Common myeloid progenitor, CD34-positive (primary cell): ENCODE measurements at places on chromosomes 12 and 14.

- no peak for DNase-seq
Measured at GRCh38 chr12:104844123-104844522, 114.0 kb downstream of the SLC41A2 start.

- DNase-seq, result no peak
Measured at GRCh38 chr14:62934439-62934838, 110.8 kb downstream of the KCNH5 start.

GRCh38 chr14:94046696-94047250, 20.6 kb downstream of the OTUB2 start:
- DNase-seq, result no peak

GRCh38 chr14:105448706-105449111, 25.9 kb upstream of the CRIP2 start:
- peak; percentile 76 for DNase-seq

DNA sequence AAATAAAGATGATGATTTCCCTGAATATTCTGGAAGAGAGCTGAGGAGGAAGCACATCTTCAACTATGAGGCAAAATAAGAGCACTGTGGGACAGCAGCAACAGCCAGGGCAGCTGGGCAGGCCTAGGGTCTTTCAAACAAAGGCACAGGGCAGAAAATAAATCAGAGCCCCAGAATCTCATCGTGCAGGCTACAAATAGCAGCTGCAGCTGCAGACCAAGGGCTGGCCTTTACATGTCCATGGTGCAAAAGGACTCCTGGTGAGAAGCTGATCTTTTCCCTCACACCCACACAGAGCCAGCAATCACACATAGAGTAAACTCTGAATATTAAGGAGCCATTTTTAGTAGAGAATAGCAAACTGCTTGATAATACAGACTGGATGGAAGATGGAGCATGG, 13.6 kb upstream of the MYBPC1 start:
- DNase-seq, result no peak

GRCh38 chr12:5222011-5222461, 178.4 kb downstream of the KCNA5 start:
- DNase-seq, result no peak

DNA sequence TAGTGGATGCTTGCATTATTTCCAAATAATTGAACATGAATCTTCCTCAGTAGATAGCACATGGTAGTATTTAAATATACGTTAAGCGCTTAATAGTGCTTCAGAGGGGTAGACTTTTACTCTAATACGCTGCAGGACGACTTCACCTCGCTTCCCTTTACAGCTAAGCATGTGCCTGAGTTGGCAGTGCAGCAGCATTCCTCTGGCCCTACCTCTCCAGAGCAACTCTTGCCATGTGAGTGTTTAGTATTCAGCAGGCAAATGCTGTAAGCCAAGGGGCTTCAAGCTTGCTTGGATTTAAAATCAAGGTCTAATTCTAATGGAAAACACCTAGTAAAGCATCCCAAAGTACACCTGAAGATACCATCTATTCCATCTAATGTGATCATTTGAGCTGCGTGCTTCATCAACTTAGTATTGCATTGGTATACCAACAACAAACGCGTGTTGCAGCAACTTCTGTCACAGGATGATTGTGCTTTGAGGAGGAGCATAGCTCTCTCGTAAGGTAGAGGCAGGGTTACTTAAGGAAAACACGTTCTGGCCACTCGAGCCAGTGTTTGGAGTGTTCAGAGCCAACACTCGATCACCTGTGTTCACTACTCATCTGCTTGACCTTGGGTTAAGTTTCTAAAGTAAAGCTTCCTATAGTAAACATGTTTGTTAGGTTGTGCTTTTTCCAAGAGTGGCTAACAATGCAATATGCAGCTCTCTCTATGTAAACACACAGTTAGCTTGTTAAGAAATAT, 60.6 kb downstream of the PIWIL1 start:
- no peak for DNase-seq

DNA sequence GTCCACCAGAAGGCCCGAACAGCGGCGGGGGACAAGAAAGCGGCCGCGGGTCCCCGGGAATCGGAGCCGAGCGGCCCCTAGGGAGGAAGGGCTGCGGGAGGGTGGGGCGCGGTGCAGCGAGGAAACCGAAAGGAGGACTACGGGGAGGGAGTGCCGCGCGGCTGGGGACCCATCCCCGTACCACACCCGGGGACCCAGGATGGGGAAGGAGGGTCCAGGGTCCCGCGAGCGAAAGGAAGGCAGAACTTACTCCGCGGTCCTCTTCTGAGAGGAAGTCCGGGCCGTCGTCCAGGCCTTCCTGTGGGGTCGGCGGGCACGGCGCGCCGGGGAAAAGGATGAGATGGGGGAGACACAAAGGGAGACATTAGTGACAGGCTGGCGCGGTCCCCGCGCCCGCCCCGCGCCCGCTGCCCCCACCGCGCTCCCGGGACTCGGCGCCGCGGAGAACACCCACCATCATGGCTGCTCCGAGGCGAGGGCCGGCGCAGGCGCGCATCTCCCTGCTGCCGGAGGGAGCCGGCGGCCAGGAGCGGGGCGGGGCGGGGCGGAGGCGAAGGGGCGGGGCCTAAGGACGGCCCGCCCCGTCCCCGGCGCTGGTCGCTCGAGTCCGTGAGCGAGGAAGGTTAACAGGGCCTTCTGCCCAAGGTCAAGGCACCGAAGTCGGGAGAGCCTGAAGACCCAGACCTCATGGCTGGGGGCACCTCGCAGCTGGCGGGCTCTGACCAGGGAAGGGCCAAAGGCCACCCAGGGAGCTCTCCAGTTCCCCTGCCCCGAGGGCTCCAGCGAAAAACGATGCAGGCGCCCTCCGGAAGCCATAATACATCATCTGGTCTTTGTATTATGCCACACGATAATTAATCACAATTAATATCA, at the start of gene SNX6:
TSS of gene SNX6 (minus strand) at position 492 of the 873 bp plus-strand sequence. CDS start at position 460, 32 bp downstream.
- DNase-seq, result peak; percentile 83

GRCh38 chr14:97066068-97066899, 269.1 kb downstream of the VRK1 start:
- no peak for DNase-seq

- no peak for DNase-seq
Measured at GRCh38 chr14:53389202-53389601, 236.1 kb upstream of the DDHD1 start.

- no peak for DNase-seq
Measured at GRCh38 chr14:66043921-66044320, 442.2 kb upstream of the CCDC196 start.

DNA sequence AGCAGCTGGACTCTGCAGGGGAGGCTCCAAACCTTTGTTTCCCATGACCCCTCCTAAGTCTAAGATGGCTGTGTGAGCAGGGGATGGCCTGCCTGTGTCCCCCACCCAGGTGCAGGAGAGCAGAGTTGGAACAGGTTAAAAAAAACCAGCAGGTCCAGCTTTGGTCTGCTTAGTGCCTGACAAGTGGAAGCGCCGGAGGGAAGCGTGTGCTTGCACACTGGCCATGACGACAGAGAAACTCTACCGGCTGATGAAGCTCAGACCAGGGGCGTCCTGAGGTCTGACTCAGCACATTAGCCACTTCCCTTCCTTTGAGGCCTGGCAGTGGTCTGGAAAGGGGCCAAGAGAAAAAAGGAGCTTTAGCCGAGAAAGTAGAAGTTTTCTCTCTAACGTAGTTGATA, 280.1 kb downstream of the VRK1 start:
- peak; percentile 94 for DNase-seq

- peak; percentile 86 for DNase-seq
Measured at GRCh38 chr14:65019944-65020566, 33.4 kb downstream of the FNTB start.

DNA sequence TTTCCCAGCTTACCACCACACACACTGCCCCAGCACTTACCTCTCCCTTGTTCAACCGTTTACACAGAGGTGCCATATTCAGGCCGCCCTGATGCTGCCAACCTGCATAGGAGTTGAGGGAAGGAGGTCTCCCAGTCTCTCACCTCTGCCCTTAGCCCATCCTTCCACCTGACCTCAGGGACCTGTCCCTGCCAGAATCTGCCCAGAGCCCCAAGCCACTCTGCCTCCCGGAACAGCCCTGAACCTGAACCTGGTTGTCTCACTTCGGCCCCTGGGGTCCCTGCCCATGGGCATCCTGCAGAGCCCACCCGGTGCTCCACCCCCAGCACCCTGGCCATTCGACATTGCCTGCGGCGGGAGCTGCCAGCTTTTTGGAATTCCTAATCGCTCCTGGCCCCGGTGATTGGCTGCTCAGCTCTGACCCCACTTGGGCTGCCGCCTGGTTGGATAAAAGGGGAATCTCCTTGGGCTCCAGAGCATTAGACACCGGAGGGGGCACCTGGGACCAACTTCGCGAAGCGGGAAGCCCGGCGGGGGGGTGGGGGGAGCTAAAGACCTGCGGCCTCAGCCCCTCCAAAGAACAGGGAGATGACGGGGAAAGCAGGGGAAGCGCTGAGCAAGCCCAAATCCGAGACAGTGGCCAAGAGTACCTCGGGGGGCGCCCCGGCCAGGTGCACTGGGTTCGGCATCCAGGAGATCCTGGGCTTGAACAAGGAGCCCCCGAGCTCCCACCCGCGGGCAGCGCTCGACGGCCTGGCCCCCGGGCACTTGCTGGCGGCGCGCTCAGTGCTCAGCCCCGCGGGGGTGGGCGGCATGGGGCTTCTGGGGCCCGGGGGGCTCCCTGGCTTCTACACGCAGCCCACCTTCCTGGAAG, at the start of gene VSX2:
TSS of gene VSX2 (plus strand) at position 476 of the 874 bp plus-strand sequence. CDS start at position 589, 113 bp downstream.
- DNase-seq, result no peak

- DNase-seq, result no peak
Measured at GRCh38 chr14:99159341-99160340, 112.4 kb downstream of the BCL11B start.

GRCh38 chr14:27384124-27384523, 786.3 kb upstream of the NOVA1 start:
- no peak for DNase-seq

DNA sequence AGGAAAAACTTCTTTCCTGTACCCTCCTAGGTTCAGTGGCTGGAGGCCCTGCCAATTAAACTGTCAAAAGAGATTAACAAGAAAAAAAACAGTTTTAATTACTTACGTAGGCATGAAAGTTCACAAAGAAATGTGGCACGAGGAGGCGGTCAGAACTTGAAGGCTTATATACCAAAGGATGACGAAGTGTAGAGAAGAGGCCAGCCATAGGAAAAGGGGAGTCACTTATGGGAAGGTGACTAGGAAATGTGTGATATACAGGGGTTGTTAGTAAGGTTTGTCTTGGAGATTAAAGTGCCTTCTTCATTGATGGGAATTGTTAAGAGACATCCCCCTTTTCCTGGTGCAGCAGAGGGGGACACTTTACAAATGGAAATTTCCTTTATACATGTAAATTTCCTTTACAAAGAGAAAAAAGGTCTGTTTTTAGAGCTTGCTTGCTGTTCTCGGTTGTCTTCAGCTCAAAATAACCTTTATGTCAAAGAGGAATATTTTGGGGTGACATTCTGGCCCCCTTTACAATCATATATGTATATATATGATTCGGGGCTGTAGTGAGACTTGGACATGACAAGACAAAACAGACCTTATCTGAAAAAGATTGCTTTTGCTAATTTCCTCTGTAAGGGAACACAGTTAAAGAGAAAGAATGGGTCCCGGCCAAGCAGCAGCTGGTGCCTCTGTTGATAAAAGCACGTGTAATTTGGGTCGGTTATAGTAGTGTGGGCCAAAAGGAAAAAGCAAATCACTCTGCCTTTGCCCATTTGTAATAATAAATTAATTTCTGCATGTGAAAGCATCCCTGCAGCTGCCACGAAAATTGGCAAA, 38.6 kb downstream of the SYNE2 start:
- no peak for DNase-seq

DNA sequence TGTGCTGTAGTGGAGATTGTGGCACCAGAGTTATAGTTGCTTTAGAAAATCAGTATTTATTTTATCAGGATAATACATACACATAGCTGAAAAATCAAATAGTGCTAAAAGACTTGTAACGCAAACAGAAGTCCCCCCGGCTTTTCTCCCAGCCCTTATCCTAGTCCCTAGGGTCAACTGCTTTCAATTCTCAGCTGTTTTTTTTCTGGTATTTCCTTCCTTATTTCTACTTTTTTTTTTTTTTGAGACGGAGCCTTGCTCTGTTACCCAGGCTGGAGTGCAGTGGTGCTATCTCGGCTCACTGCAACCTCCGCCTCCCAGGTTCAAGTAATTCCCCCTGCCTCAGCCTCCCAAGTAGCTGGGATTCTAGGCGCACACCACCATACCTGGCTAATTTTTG, 8.4 kb upstream of the CTDSP2 start:
- no peak for DNase-seq

- DNase-seq, result no peak
Measured at GRCh38 chr12:74983917-74984316, 225.7 kb downstream of the KCNC2 start.

DNA sequence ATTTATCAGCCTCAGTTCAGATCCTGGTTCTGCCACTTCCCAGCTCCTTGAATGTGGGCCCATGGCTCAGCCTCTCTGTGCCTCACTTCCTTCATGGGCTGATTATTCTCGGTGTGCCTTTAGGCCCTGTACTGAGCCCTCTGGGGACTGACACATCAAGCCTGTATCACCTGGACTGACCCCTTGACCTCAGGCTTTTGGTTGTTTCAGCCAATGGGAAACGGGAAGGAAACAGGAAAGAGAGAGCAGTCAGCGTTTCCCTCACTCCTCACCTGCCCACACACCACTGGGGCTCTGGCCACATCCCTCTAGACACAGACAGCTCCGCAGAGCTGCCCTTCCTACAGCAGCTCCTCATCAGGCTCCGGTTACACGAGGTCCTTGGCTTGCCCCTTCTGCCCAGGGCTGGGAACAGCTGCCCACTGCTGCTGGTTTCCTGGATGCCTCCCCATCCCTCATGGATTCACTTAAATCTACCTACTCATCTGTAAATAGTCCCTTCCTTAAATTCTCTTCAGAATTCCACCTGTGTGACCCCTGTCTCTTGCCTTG, 37.0 kb upstream of the ITPR2 start:
- DNase-seq, result no peak

DNA sequence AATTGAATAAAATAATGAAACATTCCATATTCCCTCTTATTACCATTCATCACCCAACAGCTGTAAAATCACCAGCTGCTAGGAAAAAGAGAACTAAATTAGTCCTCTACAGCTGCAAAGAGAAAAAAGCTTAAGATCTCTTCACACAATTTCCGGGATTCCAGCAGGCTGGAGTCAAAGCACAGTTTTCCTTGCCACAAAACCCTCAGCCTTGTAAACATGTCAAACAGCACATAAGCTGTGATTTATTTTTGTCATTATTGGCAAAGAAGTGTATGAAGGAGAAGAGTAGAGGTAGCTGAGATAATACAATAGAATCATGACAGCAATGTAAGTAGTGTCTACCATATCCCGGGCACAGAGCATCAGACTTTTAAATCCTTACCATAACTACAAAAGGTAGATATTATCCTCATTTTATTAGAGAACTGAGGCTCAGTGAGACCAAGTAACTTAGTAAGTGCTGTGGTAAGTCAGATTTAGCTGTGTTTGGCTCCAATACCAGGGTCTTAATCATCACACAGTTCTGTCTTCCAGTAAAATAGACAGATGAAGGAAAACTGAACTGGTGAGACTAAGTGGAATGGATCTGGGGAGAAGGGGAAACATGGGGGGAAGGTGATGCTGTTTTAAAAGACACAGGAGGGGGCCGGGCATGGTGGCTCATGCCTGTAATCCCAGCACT, 57.3 kb downstream of the NTN4 start:
- DNase-seq, result no peak
